Fibroblast of villous mesenchyme (primary cell): ENCODE measurements at places on chromosomes 4 and X. TPM values are rescaled to one million over a fixed set of nuclear protein-coding genes. Genes with fewer than 3 reads are reported as not detected.

Gene IQSEC2
- 11.0 and 13.8 TPM in 2 replicates for total RNA-seq

Gene SMARCA1
- 64.7 and 93.3 TPM in 2 replicates for total RNA-seq

Gene GNRHR
- total RNA-seq, result under 0.01 TPM in 1 of 2 replicates, not detected in the other

Gene HGFAC
- total RNA-seq, result not detected in 2 replicates

Gene TMEM175
- total RNA-seq, result 8.2 and 10.3 TPM in 2 replicates

Gene HOPX
- under 0.01 and 0.97 TPM in 2 replicates for total RNA-seq

Gene NUDT10
- 0.32 and 1.3 TPM in 2 replicates for total RNA-seq

Gene GABRB1
- 0.32 TPM in 1 of 2 replicates, not detected in the other for total RNA-seq

Gene ARX
- total RNA-seq, result not detected in 2 replicates

Gene ZAR1
- under 0.01 TPM in 1 of 2 replicates, not detected in the other for total RNA-seq

Gene KIT
- 2.2 and 5.5 TPM in 2 replicates for total RNA-seq

Gene LDOC1
- total RNA-seq, result 5.2 TPM in 2 replicates

Gene ZNF518B
- 30.3 and 44.0 TPM in 2 replicates for total RNA-seq
